ENCODE measurements at places on chromosomes 7 and 10. TPM values are rescaled to one million over a fixed set of nuclear protein-coding genes. Genes with fewer than 3 reads are reported as not detected.

DNA sequence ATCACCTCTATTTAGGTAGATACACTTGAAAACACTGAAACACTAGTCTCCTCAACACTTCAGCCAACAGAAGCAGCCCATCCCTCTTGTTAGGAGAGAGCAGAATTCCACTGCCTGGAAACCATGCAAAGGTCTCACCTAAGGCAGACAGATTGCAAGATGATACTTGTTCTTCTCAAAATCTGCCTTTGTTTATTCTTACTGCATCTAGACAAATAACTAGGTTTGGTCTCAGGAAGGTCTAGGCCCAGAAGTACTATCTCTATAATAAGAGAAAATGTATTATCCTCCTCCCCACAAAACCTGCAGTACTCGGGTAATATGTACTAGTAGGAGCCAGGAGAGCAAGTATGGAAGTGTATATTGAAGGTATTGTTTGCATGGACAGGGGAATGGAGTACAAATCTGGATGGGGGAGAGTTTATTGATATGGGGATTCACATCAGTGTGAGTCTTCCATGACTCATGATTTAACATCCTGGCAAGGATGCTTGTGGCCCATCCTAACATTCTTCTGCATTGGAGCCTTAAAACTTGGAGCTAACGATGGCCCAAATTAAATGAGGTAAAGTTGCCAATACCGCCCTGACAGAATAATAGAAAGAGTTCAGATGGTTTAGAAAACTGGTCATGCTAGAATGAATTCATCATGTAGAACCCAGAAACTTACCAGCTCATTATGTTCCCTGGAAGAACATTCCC lies 109.2 kb downstream of the EPC1 start:
- no peak for DNase-seq
- H3K36me3 ChIP-seq = peaks cover 3% of the 10 kb centered on the region
- H3K27me3 ChIP-seq = peaks cover 6% of the 10 kb centered on the region

DNA sequence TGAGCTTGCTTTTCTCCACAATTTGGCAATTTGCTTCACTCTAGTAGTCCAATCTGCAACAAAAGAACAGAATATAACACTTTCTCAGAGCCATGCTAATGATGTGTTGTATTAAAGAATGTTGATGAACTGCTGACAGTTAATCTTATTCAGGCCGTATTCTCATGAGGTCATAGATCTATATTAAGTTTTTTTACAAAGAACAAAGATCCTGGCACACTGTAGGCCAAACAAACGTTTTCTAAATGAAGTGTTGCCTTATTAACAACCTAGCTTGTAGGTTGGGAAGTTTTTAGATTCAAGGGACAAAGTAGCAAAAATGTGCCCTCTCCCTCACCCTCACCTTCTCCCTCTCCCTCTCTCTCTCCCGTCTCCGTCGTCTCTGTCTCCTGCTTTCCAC lies 6.8 kb downstream of the HILPDA start:
- H3K36me3 ChIP-seq = peaks cover 5% of the 10 kb centered on the region
- no peak overlapping the region for H3K27ac ChIP-seq
- H3K4me1 ChIP-seq = peaks cover 27% of the 10 kb centered on the region
- no peak for DNase-seq
- H3K4me3 ChIP-seq = no peak overlapping the region

The RNF32 gene
- total RNA-seq = 3.1 TPM

The SVOPL gene
- total RNA-seq = not detected

GRCh38 chr7:20172736-20173334 lies 44.3 kb downstream of the MACC1 start:
- no peaks in the 10 kb centered on the region for H3K36me3 ChIP-seq
- no peak overlapping the region for H3K4me3 ChIP-seq
- H3K4me1 ChIP-seq = no peaks in the 10 kb centered on the region
- H3K27me3 ChIP-seq = no peaks in the 10 kb centered on the region

DNA sequence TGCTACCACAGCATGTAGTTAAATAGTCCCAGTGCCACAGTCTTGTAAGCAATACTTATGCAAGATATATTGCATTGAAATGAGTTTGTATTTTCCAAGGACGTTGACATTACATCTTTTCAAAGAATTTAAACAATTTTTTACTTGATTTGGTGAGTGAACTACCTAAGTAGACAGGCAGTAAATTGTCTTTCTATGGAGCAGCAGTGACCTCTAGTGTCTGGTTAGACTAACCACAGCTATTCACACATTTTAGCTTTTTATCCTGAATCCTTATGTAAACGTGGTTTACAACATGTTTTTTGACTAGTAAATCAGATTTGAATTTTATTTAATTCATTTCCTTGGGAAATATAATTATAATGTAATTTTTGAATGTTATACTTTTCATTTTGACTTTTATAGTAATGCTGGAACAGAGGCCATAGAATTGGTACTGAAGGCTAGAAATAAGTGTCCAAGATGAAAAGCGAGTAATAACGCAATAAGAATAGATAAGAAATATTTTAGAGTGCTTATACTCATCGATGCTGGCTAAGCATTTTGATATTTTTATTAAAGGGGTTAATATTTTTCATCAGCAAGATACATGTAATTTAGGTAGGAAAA lies 5.6 kb downstream of the LRRTM3 start:
- no peaks in the 10 kb centered on the region for H3K4me1 ChIP-seq
- H3K36me3 ChIP-seq = no peaks in the 10 kb centered on the region
- no peak overlapping the region for H3K4me3 ChIP-seq
- H3K27me3 ChIP-seq = peaks cover 30% of the 10 kb centered on the region
- H3K27ac ChIP-seq = no peak overlapping the region

The HOXA4 gene
- 0.79 TPM for total RNA-seq

The ACSM6 gene
- total RNA-seq = not detected

The PHKG1 gene
- 2.6 TPM for total RNA-seq

The HOGA1 gene
- not detected for total RNA-seq

DNA sequence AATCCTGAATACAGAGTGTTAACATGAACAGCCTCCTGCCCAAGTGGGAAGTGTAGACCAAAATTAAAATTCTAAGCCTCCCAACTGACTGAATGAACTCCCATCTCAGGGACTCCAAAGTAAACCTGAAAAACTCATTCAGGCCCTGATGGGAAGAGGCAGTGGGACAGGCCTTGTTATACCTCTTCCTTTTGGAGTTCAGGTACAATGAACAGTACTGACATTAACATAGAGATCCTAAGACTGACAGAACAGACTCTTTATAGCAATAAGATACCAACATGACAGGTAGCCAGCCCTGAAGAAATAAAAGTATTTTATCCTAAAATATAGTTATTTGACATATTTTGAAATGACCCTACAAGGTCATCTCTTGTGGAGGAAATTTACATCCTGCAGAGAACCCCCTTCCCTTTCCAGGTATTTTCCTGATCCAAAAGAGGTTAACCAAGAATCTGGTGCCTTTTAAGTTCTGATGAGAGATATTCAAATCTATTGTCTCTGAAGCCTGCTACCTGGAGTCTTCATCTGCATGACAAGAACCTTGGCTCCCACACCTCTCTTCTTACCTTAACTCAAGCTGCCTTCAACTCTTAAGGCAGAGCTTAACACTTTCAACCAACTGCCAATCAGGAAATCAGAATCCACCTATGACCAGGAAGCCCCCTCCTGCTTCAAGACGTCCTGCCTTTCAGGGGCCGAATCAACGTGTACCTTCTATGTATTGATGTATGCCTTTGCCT lies 103.3 kb upstream of the PFKP start:
- peaks cover 41% of the 10 kb centered on the region for H3K27me3 ChIP-seq
- no peaks in the 10 kb centered on the region for H3K4me1 ChIP-seq
- no peak overlapping the region for H3K27ac ChIP-seq
- H3K36me3 ChIP-seq = no peaks in the 10 kb centered on the region

GRCh38 chr7:122919643-122920181 lies 33.5 kb upstream of the CADPS2 start:
- no peaks in the 10 kb centered on the region for H3K4me1 ChIP-seq
- no peak overlapping the region for H3K27ac ChIP-seq
- DNase-seq = no peak
- H3K27me3 ChIP-seq = no peaks in the 10 kb centered on the region
- no peaks in the 10 kb centered on the region for H3K36me3 ChIP-seq

DNA sequence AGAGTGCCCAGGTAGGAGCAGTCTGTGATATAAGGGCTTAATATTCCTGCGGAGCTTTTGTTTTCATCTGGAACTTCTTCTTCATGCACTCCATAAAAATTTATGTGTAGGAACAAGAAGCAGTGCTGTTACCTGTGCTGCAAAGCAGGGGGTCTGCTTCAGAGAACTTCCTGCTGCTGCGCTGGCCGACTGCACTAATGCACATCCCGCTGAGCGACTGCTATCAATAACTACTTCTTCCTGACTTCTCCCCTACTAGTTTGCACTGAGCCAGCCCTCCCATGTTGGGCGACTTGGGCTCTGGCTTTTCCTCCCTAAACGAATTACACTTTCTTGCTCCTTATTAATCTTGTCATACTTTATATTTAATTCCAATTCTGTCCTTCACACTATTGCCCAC lies 150.3 kb downstream of the NEBL start:
- no peaks in the 10 kb centered on the region for H3K27me3 ChIP-seq
- no peaks in the 10 kb centered on the region for H3K4me1 ChIP-seq
- no peak overlapping the region for H3K4me3 ChIP-seq
- no peak overlapping the region for H3K27ac ChIP-seq

- H3K36me3 ChIP-seq = no peaks in the 10 kb centered on the region
- no peak overlapping the region for H3K27ac ChIP-seq
- peak; percentile 51 for DNase-seq
- H3K4me1 ChIP-seq = no peaks in the 10 kb centered on the region
Measured at GRCh38 chr10:121886997-121887622, 40.7 kb downstream of the ATE1 start.

The ZNF425 gene
- 2.8 TPM for total RNA-seq

- DNase-seq = no peak
- peak overlapping the region; percentile 89 for H3K27ac ChIP-seq
- H3K36me3 ChIP-seq = peaks cover 2% of the 10 kb centered on the region
- H3K4me1 ChIP-seq = peaks cover 56% of the 10 kb centered on the region
Measured at GRCh38 chr10:133393401-133394063, 425 bp upstream of the MTG1 start.

DNA sequence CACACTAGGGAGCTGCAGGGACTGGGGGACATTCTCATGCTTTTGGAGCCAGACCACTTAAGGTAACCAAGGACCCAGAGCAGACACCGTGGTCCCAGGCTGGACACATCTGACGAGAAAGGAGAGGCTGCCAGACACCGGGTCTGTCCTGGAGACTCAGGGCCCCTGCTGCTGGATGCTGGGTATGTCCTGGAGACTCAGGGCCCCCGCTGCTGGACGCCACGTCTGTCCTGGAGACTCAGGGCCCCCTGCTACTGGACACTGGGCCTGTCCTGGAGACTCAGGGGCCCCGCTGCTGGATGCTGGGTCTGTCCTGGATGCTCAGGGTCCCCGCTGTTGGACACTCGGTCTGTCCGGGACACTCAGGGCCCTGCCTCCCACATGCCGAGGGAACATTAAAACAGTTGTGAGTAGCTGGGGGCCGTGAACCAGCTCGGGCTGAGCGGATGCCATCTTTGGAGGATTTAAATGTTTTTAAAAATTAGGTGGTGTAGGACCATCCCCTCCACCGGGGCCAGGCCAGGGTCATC lies 249.7 kb downstream of the DNAJB6 start:
- H3K27me3 ChIP-seq = peaks cover 19% of the 10 kb centered on the region
- H3K4me1 ChIP-seq = peaks cover 16% of the 10 kb centered on the region
- DNase-seq = no peak
- H3K36me3 ChIP-seq = no peaks in the 10 kb centered on the region

DNA sequence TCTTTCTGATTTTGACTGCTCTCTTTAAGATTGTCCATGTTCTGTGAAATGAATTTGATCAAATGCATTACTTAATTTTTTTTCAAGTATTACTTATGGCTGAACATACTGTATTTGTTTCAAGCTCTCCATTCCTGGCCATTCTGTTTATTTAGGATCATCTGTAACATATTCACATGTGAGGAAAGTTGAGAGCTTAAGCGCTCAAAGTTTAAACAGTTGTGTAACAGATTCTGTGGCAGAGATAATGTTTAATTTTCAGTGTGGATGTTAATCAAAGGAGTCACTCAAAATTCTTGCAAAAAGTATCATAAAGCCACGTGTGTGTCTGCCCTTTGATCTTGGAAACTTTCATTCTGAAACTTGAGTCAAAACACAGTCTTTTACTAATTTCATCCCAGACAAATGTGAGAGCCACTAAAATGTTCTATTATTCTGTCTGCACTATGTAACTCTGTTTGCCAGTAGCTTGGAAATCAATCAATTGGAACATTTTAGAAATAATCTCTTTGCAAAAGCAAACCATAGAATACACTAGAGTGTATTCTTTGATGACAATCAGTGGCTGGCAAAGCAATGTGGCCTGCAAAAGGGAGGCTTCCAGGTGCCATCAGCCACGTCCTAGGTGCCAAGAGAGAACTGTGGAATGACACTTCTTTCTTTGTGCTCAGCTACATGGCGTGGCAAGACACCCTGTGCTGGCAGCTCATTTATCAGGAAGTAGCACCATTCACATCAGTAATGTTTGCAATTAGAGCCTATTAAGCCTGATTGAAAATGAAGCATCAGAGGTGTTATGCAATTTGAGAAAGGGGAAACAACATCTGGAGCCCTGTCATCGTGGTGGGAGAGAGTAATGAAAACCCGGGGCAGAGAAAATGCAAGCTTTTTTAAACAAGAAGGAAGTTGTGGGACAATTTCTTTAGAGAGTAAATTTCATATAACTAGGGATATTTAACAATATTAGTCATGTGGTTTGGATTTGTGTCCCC lies 40.9 kb downstream of the ARL5B start:
- no peak overlapping the region for H3K27ac ChIP-seq
- H3K4me1 ChIP-seq = peaks cover 16% of the 10 kb centered on the region
- no peaks in the 10 kb centered on the region for H3K36me3 ChIP-seq
- no peak for DNase-seq
- H3K4me3 ChIP-seq = no peak overlapping the region

The CTTNBP2 gene
- total RNA-seq = not detected

DNA sequence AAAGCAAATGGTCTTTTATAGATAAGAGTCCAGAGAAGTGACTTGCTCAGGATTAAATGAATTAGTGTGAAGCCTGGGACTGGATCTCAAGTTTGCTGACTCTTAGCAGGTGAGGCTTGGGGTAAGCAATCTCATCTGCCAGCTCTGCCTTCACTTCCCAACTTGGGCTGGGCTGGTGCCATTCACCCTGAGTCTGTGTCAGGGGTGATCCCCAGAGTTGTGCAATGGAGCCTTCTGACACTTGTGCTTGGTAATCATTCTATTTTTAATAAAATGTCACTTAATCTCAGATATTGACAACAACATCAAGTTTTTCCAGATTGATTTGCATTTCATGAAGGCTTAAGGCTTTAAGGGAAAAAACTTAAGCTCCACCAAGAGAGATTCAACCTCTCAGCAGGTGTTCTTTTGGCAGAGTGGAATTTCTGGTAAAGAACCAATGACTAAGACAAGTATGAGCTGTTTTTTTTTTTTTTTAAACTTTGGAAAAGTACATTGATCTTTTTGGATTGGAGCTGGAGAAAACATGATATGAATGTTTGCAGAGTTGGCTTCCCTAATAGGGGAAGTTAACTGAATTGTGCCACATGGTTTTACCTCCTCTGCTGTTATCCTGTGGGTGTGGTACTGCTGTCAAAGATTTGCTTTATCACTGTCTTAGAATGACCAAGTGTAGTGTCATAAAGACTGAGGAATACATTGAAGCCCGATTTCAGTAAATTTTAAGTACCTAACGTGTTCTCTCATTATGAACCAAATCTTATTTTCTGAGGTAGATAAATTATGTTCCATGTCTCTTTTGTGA lies 48.6 kb upstream of the GPR37 start:
- no peaks in the 10 kb centered on the region for H3K27me3 ChIP-seq
- DNase-seq = no peak
- H3K4me3 ChIP-seq = no peak overlapping the region
- H3K4me1 ChIP-seq = no peaks in the 10 kb centered on the region
- H3K27ac ChIP-seq = no peak overlapping the region

- no peak overlapping the region for H3K27ac ChIP-seq
- no peaks in the 10 kb centered on the region for H3K27me3 ChIP-seq
- no peak for DNase-seq
- peaks cover 12% of the 10 kb centered on the region for H3K4me1 ChIP-seq
- no peak overlapping the region for H3K4me3 ChIP-seq
- H3K36me3 ChIP-seq = peaks cover 4% of the 10 kb centered on the region
Measured at GRCh38 chr7:39758234-39758970, 135.0 kb downstream of the RALA start.

All from activated T-cell treated with anti-CD3 and anti-CD28 coated beads, Interleukin-2, amount 50 U/mL, for 72 hours (primary cell).